ENCODE measurements at places on chromosomes 11 and 22. TPM values are rescaled to one million over a fixed set of nuclear protein-coding genes. Genes with fewer than 3 reads are reported as not detected.

The GLB1L3 gene
- total RNA-seq: not detected

The OR5B3 gene
- not detected for total RNA-seq

The SPTBN2 gene
- 19.8 TPM for total RNA-seq

The NCF4 gene
- not detected for total RNA-seq

The SERHL2 gene
- 0.76 TPM for total RNA-seq

The THY1 gene
- total RNA-seq: 0.75 TPM

The DGCR2 gene
- total RNA-seq: 49.6 TPM

The TRIM22 gene
- total RNA-seq: 73.4 TPM

The LYVE1 gene
- 7.6 TPM for total RNA-seq

The CCND1 gene
- 336 TPM for total RNA-seq

All from endothelial cell of umbilical vein (primary cell).